ENCODE measurements at places on chromosomes 7 and 10.

DNA sequence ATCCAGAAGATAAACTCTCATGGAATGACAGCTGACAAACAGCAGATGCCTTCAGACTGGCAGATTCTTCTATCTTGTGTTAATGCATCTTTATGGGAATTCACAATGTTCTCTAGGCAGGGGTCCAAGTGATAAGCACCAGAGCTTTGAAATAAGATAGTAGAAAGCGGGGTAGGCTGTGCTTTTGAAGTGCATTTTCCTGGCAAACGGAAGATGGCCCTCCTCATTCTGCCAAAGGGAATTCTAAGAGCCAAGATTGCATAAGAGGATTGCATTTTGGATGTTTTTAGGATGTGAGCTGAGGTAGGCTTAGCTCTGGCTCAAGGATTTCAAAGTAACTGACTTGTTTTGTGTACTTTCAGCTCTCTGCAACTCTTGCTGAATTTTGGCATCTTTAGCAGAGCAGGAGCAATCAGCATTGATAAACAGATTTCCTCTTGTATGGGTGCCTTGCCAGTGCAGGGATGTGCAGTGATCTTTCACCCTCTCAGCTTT, 298.5 kb upstream of the KLF6 start:
- no peak for DNase-seq

GRCh38 chr7:157769086-157769485, 432.3 kb downstream of the DNAJB6 start:
- no peak for DNase-seq

GRCh38 chr10:11165591-11166543, 148.2 kb downstream of the CELF2 start:
- no peak for DNase-seq

DNA sequence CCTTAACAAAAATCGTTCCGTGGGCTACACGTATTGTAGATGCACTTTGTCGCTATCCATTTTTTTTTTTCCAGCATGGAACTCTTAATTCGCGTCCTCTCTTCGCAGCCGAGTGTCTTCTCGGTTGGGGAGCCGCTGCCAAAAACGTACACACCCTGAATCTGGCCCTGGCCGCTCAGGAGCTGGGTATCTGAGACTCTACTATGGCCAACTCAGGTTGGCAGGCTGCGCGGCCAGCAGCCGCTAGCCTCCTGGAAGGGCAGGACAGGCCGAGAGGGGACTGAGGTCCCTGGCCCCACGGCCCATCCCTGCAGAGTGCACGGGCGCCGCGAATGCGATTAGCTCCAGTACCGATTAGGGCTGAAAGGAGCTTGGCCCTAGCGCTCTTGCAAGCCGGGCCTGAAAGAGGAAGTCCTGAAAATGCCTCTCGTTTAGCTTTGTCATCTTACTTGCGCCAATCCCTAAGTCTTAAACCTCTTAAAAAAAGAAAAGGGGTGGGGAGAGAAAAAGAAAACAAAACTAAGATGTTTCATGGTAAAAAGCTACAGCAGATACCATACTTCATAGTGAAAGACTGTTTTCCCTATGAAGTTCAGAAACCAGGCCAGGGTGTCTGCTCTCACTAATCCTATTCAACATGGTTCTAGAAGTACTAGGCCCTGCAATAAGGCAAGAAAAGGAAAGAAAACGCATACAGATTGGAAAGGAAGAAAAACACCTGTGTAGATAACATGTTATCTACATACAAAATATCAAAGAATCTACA, 113.2 kb upstream of the RHEB start:
- peak; percentile 78 for DNase-seq

- DNase-seq = no peak
Measured at GRCh38 chr10:89217057-89217990, 10.2 kb upstream of the CH25H start.

- DNase-seq = peak; percentile 80
Measured at GRCh38 chr7:94374721-94375566, 19.8 kb upstream of the COL1A2 start.

GRCh38 chr7:73345538-73345937, 17.6 kb downstream of the FKBP6 start:
- no peak for DNase-seq

DNA sequence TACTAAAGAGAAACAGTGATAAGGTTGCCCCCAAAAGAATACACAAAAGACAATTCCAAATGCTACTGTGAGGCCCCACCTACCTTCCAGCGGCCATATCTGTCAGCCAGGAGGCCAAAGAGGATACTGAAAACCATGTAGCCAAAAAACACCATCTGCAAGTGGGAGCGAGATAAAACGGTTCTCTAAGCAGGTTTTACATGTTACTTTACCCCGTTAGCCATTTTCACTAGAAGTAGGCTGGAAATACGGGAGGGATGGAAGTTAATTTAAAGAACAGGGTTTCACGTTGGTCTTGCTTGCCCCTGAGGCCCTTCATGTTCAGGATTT, 38.2 kb downstream of the SVOPL start:
- DNase-seq = no peak

GRCh38 chr7:89336121-89336520, 540.6 kb upstream of the TEX47 start:
- DNase-seq = no peak

DNA sequence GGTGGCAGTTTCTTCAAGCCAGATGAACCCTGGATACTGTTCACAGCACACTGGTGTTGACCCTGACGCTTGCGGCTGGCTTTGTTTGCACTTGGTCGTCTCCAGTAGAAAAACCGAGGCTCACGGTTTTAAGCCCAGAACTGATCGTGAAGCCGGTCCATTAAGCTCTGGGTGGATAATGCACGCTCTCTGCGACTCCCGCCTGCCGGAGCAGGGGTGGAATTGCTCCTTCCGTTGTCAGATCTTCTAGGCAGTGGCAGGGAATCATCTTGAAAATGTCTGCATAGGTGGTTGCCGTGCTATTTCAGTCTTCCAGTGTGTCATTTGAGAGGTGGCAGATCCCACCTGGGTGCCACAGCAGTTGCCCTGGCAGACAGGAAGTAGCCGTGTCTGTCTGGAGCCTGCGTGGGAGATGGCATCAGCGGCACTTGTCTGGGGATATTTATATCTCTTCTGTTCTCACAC, 35.9 kb upstream of the AP5Z1 start:
- no peak for DNase-seq

DNA sequence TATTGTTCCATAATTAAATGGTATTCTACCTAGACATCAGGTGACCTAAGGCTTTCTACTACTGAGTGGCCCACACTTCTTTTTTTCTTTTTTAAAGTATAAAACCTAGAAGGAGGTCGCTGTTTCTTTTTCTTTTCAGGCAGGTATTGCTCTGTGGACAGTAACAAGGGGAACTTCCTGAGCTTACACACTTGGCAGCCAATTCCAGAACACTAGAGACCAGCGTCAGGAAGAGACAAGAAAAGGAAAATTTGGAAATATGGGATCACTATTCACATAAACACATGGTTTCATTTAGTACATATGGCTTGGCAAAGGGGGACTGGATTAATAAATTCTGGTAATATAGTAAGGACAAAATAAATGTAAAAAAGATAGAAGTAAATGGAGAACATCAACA, 141.9 kb downstream of the RSU1 start:
- DNase-seq = no peak

DNA sequence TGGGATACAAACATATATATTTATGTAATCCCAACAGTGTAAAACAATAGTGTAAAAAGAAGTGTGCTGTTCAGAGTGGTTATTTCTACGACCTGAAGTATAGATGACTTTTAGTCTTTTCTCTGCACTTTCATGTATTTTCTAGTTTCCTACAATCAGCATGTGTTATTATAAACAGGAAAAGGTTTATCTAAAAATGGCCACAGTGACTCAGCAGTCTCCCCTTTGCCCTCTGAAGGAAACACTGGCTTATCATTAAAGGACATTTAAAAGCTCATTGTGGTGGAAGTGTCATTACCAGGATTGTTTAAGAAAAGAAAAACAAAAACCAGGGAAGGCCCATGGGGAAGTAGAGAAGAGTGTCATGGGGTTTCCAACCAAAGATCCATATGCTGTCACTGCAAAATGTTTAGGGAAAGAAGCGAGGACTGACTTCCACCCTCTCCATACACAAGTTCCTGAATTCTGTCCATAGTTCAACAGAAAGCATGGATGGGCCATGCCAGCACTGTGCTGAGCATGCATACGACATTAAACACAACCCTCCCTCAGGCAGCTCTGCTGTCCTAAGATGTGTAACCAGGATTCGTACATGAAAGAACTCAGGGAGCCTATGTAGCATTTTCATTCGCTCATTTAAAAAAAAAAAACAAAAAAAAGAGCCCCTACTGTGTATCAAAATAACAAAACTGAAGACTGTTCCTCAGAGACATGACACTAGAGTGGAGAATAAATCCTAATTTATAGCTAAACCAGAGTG, 10.2 kb downstream of the CYREN start:
- DNase-seq = no peak

DNA sequence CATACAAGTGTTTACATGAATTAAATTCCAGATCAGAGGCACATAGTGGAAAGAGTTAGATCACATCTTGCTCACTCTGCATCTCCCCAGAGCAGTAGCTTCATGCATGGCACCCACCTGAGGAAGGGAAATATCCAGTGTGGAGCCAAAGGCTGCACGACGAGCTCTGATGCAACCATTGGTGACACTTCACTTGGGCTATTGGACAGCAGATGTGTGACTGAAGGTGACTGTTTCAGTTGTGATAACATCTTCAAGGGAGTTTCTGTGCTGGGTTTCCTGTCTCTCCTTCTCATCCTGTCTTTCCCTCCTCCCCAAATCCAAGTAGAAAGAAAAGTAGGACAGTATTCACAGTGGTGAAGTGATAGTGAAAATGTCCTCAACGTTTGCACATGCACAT, 115.0 kb downstream of the TAF3 start:
- no peak for DNase-seq

All from coronary artery (tissue), 2 donors.